Activated CD4-positive, alpha-beta T cell treated with anti-CD3 and anti-CD28 coated beads for 24 hours (primary cell): ENCODE measurements at places on chromosomes 12 and 14.
A peak's percentile ranks its signal among the peaks of the same experiment; 100 is the strongest.

DNA sequence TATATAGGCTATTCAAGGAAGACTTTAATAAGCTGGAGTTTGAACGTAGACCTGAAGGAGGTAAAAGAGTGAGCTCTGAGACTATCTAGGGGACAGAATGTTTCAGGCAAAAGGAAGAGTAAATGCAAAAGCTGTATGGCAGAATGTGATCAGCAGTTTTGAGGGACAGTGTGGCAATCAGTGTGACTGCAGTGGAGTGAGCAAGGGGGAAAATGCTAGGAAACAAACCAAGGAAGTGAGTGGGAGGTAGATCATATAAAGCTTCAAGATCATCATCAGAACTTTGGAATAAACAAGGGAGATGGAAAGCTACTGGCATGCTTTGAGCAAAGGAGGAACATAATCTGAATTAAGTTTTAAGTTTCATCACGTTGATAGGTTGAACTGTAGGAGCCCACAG is 67.5 kb upstream of the BTG1 start:
- no peak for DNase-seq

GRCh38 chr12:122687086-122687485 is 16.1 kb downstream of the HCAR2 start:
- DNase-seq = no peak

DNA sequence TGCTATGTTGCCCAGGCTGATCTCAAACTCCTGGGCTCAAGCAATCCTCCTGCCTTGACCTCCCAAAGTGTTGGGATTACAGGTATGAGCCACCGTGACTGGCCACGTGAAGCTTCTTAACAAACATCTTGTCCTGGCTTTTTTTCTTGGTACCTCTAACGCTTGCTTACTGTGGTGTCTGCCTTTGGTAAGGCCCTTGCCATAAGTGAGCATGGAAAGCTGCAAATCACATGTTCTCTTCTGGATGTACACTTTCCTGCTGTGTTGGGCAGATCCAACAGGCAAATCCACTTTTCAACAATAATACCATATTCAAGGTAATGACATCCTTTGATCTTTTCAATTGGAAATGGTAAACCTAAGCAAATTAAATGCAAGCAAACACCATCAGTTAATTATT is 54.6 kb downstream of the ARF6 start:
- no peak for DNase-seq

GRCh38 chr14:67773844-67774377 is 42.5 kb downstream of the ZFYVE26 start:
- no peak for DNase-seq

GRCh38 chr14:67395876-67396189 is 16.1 kb downstream of the PLEK2 start:
- DNase-seq = no peak

DNA sequence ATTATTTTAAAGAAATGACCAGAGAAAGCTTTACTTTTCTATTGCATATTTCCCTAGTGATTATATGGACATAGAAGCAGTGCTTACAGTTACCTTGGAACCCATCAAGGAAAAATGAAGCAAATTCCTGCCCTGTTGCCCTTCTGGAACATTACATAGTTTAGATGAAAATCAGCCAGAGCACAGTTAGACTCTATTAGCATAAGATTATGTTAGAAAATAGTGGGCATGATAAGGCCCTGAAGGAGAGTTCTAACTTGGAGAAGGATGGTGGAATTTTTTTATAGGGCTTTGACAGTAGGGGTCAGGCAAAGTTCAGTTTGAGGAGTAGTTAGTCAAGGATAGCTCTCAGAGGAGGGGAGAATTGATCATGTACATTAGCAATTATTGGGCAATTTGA is 74.3 kb downstream of the FUT8 start:
- no peak for DNase-seq

DNA sequence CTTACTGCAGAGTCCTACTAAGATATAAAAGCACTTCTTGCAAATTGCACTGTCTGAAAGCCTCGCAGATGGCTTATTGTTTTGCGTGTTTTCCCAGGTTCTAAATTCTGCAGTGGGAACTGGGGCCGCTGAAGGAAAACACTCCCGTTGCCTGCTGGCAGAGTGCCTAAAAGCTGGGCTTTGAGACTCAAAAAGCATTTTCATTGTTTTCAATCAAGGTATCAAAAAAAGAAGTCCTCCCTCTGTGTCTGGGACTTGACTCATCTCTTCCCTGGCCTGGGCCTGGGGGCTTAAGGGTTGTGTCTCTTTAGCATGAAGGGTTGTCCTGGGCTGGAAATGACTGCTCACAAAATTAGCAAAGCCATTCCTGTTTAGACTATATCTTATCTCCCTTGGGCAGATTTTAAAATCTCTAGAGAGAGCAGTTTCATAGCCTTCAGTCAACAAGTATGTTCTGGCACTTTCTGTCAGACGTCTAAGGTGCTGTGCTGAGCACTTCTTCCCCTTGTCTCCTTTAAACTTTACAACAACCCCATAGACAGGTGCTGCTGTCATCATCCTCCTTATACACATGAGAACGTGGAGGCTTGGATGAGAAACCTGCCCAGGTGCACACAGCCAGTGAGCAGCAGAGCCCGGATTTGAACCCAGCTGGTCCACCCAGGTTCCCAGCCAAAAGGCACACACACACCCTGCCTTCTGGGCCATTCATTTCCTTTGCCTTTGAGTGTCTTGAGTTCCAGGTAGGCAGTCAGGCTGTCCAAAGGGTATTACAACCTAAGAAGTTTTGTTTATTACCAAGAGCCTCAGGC is 31.1 kb downstream of the ELK3 start:
- no peak for DNase-seq

- DNase-seq = no peak
Measured at GRCh38 chr12:54131641-54132280, 57.0 kb downstream of the SMUG1 start.

- DNase-seq = no peak
Measured at GRCh38 chr12:123034865-123035264, 54.4 kb downstream of the ARL6IP4 start.

DNA sequence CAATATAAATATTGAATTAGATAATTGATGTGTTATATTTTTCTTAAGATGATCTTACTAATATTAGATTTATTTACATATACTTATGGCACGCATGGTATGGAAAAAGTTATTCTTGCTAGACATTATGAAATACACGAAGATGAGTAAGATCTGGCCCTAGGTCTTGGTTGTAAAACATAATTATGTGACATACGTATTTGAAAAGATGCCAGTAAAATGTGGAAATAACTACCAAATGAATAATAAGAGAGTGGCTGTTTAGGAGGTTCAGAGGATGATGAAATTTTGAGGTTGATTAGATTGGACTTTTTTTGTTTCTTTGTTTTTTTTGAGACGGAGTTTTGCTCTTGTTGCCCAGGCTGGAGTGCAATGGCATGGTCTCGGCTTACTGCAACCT is 41.3 kb downstream of the FANCM start:
- no peak for DNase-seq

- no peak for DNase-seq
Measured at GRCh38 chr14:45947830-45948229, 694.8 kb upstream of the MIS18BP1 start.

- DNase-seq = no peak
Measured at GRCh38 chr12:91988086-91988923, 157.3 kb downstream of the BTG1 start.

- DNase-seq = no peak
Measured at GRCh38 chr14:84584511-84584910, 945.4 kb upstream of the FLRT2 start.

DNA sequence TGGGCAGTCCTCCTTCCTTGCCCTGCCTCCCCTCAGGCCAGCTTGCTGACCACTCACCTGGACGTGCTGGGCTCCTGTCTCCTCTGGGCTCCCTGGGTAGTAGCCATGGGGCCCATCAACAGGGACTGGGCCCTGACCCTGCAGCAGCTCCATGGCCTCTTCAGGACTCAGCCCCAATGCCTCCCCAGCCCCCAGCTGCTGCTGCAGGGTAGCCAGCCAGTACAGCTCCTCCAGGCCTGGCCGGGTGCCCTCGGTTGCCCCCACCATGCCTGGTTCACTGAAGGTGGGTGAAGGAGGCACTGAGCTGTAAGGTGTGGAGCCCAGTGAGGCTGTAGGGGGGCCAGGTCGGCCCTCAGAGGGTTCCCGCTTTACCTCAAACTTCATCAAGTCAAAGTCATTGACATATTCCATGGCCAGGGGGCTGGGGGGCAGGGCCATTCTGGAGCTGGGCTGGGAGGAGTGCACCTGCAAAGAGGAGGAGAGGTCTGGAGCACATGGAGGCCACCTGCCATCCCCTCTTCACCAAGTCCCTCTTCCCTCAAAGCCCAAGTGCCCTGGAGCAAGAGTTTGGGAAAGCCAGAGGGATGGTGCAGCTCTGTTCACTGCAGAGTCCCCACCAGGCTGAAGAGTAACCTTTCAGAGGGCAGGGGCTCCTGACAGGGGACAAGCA is 11.2 kb downstream of the CPNE6 start:
- no peak for DNase-seq

- no peak for DNase-seq
Measured at GRCh38 chr14:101704140-101704539, 57.4 kb upstream of the PPP2R5C start.

GRCh38 chr12:32698285-32698684 is 19.2 kb downstream of the DNM1L start:
- no peak for DNase-seq

DNA sequence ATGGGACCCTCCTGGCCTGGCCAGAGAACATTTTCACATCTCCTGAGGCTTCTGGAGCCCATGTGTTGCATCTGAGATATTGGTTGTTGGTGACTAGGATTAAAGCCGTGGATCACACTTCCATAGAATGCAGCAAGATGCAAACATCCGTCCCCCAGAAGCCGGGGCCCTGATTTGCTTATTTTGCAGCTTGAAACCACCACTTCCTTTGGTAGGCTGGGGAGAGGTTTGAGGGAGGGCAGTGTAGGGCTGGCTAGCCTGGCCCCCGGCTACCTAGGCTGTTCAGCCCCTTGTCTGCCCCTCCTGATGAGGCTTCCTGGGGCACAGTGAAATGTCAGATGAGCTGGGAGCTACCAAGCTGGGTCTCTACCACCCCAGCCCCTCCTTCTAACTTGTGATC is 209.7 kb upstream of the PWP1 start:
- DNase-seq = no peak

GRCh38 chr14:32006263-32007110 is 70.6 kb upstream of the ARHGAP5 start:
- DNase-seq = no peak

DNA sequence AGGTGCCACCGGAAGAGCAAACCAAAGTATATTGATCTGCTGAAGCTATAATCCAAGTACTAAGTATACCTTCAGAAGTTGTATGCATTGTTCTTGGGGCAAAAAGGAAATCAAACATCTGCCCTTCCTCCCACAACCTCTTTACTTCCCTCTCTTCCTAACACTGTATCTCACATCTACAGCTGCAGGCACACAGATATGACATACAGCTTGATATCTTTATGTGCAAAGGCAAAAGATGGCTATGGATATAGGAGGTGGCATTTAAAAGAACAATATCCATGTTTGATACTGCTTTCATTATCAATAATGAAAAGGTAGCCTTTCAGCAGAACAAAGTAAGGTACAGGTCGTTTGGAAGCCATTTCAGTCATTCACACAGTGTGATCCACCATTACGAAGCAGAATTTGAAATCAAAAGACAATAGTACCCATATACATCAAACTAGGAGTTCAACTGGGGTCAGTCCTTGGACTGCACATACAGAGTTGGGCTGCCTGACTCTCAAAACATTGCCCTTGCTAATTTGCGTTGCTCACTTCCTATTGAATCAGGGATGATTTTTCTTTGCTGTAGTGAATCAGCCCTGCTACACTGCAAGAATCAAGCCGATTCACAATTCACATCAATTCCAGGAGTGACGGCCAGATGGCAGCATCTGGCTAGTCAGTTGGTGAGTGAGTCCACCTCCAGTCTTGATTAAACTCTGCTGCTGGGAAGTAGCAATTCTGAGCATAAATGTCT is 8.9 kb downstream of the ANG start:
- DNase-seq = peak; percentile 33

GRCh38 chr12:32499048-32499447 is 99.7 kb downstream of the FGD4 start:
- DNase-seq = no peak

- DNase-seq = peak; percentile 48
Measured at GRCh38 chr14:23327947-23328744, 6.9 kb downstream of the PABPN1 start.

GRCh38 chr14:68747393-68747792 is 45.5 kb downstream of the ZFP36L1 start:
- DNase-seq = no peak

DNA sequence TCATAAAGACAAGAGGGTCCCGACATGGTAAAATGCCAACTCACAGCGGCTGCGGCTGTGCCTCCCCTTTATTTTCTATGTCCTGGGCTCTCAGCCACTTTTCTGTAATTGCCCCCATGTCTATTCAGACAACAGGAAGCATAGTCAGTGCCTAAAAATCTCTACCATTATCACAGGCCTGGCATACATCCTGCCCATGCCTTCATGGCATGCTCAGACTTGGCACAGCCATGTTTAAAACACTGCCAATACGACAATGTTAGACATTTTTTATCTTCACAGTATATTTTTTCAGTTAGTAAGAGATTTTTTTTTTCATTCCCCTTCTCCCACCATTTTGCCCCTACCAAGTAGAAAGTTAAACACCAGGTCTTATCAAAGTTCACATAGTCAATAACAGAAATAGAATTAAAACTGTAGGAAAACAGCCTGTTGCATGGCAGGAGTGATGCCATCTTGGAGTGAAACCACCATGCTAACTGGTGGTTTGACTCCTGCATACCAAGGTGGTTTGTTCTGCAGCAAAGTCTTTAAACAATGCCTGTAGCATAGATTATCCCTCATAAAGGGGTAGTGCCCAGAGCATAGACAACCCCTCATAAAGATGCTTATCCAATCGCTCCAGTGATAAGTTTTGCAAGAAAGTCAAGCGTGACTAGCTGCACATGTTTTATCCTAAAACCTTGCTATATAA is 18.9 kb upstream of the CERS5 start:
- DNase-seq = no peak

DNA sequence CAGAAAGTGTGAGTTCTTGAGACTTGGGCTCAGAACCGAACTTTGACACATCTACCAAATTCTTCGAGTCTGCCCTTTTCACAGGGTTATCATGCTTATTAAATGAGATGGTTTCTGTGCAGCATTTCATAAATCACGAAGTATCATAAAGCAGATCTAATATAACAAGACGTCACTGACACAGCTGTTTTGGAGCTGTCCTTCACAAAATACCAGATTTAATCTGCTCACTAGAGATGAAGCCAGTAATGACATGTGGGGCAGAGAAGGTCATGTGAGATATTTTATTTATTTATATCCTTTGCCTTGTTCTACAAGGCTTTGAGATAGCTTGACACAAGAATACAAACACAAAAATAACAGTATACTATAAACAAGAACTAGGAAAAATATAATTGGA is 127.0 kb downstream of the RPAP3 start:
- DNase-seq = no peak
